Fibroblast of the conjunctiva (primary cell): ENCODE measurements at places on chromosomes 11 and 22.

DNA sequence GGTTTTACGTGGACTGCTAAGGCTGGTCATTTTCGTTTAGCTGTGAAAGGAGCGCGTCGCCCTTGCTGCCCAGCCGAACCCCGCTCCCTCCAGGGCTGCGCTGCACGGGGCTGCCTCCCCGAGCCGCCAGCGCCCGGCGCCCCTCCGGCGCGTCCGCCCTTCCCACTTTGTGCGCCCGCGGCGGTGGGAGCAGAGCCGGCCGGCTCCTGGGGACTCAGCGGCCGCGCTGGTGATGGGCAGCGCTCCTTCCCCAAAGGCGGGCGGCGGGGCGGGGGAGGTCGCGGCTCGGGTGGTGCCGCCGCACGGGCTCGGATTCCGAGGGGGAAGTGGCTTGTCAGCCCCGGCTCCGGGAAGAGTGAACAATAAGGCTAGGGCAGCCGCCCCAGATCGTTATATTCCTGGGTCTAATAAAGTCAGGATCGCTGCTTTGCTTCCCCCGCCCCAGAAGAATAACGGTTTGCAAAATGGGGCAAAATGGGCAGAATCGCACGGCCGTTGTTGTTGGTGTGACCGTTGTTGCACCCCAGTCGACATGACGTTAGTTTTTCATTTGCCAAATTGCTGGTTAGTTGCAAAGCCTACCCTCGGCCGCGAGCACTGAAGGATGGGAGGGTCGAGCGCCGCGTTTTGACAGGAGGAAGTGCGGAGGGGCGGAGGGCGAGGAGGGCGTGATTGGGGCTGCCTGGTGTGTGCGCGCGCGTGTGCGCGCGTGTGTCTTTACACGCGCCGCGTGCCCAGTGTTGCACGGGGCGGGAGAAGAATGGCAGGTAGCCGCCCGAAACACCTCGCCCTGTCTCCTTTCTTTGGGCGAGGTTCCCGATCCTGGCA lies 745 bp downstream of the NCAM1 start:
- no peak for DNase-seq

- peak; percentile 49 for DNase-seq
Observed at GRCh38 chr22:50705219-50705691, 32.6 kb downstream of the SHANK3 start.

DNA sequence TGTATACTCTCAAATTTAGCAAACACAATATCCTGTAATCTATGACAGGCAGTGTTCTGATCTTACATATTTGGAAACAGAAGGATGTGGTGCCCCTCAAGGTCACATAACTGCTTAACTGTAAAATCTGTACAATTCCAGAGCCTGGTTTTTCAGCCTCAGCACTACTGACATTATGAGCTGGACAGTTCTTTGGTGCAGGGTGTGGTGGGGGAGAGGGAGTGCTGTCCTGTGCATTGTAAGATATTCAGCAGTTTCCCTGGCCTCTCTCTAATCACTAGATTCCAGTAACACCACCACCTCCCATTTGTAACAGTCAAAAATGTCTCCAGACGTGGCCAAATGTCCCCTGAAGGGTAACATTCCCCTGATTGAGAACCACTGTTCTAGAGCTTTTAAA lies 1.8 kb upstream of the OR5B21 start:
- no peak for DNase-seq

DNA sequence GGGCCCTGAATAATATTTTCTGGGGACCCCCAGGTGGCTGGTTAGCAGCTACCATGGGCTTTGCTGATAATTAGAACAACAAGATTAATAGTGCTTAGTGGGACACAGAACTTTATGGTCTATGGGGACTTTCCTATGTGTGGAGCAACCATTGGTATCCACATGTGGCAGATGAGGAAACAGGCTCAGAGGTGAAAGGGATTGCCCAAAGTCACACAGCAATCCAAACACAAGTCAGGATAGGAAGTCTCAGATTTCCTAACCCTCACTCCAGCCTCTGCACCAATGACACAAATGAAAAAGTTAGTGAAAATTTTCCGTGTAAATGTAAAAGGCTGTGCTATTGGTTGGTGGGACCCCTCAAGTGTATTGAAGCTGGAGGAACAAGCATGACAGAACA lies 15.3 kb upstream of the SLCO2B1 start:
- DNase-seq: no peak

- DNase-seq: no peak
Observed at GRCh38 chr11:114284021-114284420, 12.2 kb upstream of the NNMT start.

GRCh38 chr11:127919206-127920000 lies 668.0 kb downstream of the ETS1 start:
- peak; percentile 8 for DNase-seq

- DNase-seq: no peak
Observed at GRCh38 chr22:38309614-38310517, 7.4 kb downstream of the CSNK1E start.

GRCh38 chr11:112805658-112806057 lies 155.6 kb upstream of the NCAM1 start:
- no peak for DNase-seq

DNA sequence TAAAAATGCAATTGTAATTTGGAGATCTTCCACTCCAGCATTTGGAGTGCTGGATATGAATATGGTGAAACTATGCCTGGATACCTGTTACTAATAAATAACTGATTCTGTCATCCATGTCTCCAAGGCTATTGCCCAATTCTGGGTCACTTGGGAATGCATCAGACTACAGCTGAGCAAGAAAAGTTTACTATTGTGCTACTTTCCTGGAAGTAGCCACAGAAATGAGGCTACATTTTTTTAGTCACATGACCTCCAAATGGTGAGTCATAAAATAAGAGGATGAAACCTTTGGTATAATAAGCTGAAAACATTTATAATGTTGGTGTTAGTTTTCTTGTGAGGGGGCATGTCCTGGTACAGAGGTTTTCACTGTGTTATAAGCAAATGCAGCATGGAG lies 44.4 kb downstream of the DCDC1 start:
- peak; percentile 75 for DNase-seq

DNA sequence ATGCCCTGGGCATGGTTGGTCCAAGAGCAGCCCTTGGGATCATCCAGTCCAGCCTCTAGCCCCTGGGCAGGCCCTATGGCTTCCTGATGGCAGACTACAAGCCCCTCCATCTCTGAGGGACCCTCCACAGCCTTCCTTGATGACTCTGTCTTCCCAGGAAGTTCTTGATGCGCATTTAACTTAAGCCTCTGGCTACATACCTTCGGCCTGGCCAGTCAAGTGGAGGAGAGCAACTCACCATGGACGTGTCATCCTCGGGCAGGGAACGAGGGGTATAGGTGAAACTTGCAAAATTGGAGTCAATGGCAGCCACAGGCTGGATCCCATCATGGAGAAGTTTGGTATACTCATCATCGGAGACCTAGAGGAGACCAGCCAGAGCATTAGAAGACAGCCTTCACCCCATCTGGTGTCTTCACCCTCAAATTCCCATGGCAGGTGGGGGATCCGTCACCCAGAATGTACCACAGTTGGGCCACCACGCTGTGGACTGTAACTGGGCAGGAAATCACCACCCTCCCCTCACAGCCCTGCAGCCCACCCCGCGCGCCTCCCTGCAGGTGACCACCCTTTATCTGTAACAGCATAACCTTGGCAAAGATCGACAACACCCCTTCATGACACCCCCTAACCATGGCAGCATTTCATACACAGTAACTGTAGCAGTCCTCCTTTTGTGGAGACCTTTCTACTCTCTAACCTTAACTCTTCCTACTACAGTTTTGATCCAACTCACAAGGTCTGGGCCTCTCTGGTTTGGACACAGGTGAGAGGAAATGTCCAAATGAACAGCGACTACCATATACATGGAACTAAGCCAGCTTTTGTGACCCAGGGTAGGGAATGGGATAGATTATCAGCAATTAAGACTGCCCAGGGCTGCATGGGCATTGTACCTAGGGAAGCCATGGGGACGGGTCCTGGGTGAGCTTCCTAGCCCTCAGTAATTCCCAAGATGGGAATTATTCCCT lies 91.7 kb downstream of the PDE2A start:
- no peak for DNase-seq

DNA sequence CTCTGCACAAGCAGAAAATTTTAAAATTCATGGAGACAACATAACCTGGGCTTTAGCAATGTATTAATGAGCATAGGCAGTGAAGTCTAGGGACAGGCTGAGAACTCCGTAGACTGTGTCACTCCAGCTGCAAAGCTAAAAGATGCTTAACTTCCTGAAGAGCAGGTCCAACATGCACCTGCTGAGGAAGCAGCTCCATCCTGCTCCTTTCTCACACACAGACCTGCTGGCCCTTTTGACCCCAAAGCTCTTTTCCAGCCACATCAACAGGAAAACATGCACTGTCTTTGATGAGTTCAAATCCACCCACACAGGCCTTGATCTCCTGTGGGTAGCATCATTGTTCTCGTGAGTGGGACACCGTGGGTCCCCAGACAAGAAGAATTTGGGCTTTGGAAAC lies 36.0 kb downstream of the SYN3 start:
- no peak for DNase-seq

DNA sequence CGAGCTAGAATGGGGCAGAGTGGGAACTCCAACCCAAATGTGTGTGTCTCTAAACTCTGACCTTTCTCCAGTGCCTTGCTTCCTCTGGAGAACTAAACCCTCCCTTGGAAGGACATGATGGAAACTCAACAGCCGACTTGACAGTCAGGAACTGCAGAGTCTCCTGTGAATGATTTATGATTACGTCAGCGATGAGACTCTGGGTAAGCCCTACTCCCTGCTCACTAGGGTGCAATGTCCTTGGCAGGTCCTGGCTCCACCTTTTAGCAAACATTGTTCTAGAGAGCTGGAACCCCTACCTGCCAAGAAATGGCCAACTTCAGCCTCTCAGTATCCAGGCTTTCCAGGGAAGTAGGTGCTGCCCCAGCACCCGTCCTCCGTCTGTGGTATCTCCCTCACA lies 96.1 kb upstream of the CD82 start:
- DNase-seq: no peak

- no peak for DNase-seq
Observed at GRCh38 chr22:37299969-37300509, 17.7 kb downstream of the CYTH4 start.

GRCh38 chr11:106480581-106481190 lies 403.2 kb downstream of the AASDHPPT start:
- DNase-seq: no peak

GRCh38 chr11:127070808-127071207 lies 70.2 kb upstream of the KIRREL3 start:
- DNase-seq: no peak

GRCh38 chr22:44664149-44664548 lies 37.9 kb upstream of the PRR5 start:
- no peak for DNase-seq

DNA sequence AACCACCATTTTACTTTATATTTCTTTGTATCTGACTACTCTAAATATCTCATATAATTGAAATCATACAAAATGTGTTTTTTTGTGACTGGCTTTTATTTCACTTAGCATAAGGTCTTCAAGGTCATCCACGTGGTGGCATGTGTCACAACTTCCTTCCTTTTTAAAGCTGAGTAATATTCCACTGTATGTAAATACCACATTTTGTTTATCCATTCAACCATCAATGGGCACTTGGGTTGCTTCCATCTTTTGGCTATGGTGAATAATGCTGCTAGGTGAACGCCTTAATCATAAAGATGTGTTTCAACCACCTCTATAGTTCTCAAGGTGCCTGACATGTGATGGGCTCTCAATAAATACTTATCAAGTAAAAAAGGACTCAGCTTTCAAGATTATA lies 15.5 kb downstream of the RAB30 start:
- no peak for DNase-seq

DNA sequence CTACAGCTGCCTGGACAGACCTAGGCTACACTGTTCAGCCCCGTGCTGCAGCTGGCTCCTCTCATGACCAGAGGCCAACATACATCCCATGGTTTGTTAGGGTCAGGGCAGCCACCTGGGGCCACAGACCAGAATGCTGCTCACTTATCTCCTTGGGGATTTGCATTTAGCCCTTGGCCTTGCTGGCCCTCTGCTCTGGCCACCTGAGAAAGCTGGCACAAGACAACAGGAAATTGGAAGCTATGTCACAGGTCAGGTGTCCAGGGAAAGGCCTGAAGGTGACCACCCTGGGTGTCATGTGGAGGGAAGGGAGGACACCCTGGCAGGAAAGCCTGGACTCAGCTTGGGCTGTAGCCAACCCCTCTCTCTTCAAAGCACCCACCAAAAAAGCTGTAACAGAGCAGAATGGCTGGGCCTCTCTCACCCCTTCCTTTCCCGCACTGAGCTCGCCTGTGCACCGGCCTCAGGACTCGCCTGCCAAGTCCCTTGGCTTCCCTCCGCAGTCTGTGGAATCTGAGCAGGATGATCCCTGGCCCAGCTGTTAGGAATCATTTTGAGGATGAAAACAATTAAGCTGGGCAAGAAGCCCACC lies 86.3 kb downstream of the SNX19 start:
- DNase-seq: no peak

GRCh38 chr11:120832481-120833238 lies 191.2 kb upstream of the TBCEL start:
- DNase-seq: no peak

- DNase-seq: peak; percentile 45
Observed at GRCh38 chr11:102831489-102832440, 11.6 kb downstream of the MMP3 start.

DNA sequence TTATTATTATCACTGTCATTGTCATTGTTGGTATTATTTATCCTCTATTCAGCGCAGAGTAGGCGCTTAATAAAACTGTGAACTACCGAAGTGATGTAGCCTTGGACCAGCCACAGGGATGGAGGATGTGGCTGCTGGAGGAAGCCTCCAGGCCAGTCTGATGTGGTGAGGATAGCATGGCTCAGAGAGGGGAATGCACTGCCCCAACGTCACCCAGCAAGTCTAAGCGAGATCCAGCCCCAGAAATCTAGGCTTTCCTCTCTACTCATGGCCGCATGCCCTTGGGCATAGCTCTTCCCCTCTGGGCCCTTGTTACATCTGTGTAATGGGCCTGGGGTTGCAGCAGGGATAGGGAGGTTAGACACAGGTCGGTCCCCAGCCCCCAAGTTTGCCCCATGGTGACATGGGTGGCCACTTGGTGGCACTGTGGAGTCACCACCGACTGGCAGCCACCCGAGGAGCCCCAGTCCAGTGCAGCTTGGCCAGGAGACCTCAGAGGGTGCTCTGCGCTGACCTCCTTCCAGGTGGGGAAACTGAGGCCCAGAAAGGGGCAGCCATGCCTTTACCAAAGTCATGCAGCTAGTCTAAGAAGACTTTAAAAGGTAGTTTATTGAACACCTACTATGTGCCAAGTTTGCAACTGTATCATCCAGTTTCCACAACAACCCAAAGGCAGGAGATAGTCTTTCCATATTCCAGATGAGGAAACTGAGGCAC lies 395.7 kb downstream of the MN1 start:
- no peak for DNase-seq

DNA sequence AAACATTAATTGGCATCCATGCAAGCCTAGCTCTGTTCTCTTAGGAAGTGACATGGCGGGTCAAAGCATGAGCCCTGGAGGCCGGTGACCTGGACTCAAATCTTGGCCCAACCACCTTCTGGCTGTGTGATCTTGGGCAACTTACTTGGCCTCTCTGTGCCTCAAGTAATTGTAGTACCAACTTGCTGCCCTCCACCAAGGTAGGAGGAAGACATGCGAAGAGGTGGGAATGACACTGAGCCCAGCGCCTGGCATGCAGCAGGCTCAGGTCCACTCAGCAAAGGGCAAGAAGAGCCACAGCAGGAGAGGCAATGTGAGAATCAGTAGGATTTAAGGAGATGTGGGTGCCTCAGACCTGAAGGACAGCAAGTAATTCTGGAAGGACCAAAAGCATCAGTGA lies 59.6 kb upstream of the SLC22A12 start:
- DNase-seq: no peak
